ENCODE measurements at places on chromosomes 3 and 15.

DNA sequence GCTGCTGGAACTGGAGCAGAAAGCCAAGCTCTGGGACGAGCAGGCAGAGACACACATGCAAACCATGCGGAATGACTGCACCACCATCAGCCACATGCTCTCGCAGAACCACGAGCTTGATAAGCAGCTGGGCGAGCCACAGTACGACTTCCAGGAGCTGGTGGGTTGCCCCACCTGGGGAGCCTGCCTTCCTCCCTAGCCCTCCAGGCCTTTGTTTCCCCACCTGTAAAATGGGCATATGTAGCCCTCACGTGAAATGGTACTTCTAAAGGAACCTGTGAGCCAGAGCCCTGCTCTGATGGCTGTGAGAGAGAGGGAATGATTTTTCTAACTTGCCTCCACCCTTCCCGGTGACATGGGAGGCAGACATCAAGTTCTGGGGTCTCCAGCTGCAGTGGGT is 44.6 kb upstream of the GOLGA6B start:
- no peak for DNase-seq

- no peak for DNase-seq
These were observed 37.9 kb downstream of the PARP15 start for GRCh38 chr3:122615303-122615702.

GRCh38 chr15:99564221-99565048 is 1.3 kb upstream of the MEF2A start:
- DNase-seq, result no peak

GRCh38 chr15:62909257-62909656 is 133.3 kb upstream of the TPM1 start:
- no peak for DNase-seq

DNA sequence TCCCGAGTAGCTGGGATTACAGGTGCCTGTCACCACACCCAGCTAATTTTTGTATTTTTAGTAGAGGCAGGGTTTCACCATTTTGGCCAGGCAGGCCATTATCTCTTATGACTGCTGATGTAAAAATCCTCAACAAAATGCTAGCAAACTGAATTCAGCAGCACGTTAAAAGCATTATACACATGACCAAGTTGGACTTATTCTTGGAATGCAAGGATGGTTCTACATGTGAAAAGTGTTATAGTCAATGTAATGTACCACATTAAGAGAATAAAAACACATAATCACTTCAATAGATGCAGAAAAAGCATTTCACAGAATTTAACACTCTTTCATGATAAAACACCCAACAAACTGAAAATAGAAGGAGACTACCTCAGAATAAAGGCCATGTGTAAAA is 20.2 kb downstream of the RNF13 start:
- DNase-seq, result no peak

DNA sequence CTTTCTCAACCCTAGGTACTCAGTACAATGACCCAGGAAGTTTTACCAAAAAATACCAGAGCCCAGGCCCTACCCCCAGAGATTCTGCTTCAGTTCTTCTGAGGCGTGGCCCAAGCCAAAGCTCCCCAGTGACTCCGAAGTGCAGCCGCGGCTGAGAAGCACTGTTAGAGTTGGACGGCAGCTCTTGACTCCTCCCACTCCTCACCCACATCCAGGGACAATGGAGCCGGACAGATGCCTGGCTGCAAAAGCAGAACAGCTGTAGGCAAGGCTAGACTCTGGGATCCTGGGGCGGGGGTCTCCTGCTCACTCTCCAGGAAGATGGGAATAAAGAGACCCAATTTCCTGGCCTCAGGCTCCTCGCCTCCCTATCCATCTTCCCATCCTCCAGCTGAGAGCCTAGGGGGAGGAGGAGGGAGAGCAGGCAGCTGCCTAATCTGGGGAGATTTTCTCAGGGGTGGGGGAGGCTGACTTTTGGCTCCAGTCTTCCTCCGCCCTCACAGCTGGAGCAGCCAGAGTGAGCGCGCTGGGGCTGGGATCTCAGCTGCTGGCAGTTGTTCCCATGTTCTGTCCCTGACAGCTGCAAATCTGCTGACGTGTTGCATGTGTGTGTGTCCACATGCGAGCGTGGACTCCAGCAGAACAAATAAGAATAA is 223.8 kb downstream of the OPA1 start:
- DNase-seq, result no peak

DNA sequence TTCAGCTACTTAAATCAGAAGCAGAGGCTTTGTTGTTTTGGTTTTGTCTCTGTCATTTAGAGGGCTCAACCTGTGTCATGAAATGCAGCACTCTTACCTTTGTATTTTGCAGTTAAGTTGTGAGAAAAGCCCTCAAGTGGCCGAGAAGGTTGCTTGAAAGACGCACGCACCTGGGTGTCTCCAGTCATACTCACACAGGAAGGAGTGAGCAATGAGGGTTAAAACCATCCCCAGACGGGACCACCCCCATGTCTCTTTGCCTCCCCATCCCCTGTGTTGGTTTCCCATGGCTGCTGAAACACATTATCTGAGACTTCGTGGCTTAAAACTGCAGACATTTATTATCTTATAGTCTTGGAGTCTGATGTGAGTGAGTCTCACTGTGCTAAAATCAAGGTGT is 376.1 kb upstream of the CFAP20DC start:
- no peak for DNase-seq

- DNase-seq, result no peak
These were observed 21.0 kb upstream of the POLR2M start for GRCh38 chr15:57685306-57686095.

DNA sequence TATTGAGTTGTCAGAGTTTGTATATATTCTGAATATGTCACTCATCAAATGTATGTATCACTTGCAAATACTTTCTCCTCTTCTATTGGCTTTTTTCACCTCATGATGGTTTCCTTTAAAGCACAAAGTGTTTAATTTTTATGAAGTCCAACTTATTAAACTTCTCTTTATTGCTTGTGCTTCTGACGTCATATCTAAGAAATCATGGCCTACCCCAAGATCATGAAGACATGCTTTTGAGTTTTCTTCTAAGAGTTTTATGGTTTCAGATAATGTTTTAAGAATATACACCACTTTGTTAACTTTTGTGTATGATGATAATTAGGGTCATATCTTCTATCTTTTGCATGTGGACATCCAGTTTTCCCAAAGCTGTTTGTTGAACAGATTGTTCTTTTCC is 417.2 kb upstream of the ATP10A start:
- DNase-seq, result no peak

- no peak for DNase-seq
These were observed 18.6 kb downstream of the RNU5B-1 start for GRCh38 chr15:65323071-65323511.

DNA sequence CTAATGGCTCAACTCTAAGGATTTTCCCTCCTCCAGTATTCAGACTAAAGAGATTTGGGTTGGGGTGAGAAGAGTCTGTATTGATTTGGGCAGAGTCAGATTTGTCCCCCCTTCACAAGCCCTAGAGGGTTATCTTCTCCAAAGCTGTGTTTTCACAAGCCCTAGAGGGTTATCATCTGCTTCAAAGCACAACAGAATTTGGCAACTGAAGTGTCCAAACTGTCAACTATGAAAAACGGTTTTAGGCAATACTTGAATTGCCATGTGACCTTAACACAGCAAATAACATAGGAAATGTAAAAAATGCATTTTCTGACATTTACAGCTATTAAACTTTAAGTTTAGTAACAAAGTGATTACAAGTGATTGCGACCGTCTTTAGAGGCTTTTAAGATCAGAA is 119.9 kb downstream of the IMPG2 start:
- DNase-seq, result no peak

GRCh38 chr15:90338532-90338931 is 13.6 kb upstream of the ZNF774 start:
- no peak for DNase-seq

GRCh38 chr3:71707595-71707994 is 17.6 kb downstream of the EIF4E3 start:
- DNase-seq, result no peak

DNA sequence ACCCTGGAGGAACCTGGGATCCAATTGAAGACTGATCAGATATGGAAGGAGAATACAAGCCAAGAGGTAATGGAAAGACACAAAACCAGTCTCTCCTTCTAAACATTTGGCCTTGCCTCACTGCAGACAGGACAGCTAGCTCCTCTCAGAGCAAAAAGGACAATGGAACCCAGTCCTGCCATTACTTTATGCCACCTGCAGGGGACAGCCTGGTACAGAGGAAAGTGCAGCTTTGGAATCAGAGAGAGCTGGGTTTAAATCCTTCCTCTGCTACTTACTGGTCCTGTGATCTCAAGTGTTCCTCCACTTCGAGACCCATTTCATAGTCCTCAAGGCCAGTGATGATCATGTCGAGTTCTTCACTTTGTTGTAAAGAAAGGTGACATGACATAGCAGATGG is 159.4 kb upstream of the SMAD3 start:
- no peak for DNase-seq

DNA sequence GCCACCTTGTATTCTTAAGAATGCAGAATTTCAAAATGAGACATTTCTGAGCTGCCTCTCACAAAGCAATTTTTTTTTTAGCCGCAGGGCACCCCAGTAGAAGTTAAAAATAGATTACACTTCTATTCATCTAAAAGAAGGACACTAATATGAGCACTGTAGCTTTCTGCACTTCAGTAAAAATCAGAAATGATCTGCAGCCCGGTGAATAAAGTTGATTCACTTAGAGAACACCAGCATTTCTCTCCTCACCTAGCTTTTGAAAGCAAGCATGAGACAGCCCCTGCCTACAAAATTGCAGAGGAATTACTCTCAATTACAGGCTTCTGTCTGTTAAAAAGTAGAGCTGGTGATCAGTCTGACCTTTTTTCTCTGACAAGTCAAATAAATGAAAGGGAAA is 1062.4 kb downstream of the FHIT start:
- DNase-seq, result no peak

- DNase-seq, result no peak
These were observed 16.9 kb upstream of the TSC22D2 start for GRCh38 chr3:150391161-150391560.

Data from GOT3 (cell line).